ENCODE measurements at places on chromosomes 5 and 9.

GRCh38 chr5:95892784-95893354 lies 68.8 kb downstream of the ELL2 start:
- no peak for DNase-seq

DNA sequence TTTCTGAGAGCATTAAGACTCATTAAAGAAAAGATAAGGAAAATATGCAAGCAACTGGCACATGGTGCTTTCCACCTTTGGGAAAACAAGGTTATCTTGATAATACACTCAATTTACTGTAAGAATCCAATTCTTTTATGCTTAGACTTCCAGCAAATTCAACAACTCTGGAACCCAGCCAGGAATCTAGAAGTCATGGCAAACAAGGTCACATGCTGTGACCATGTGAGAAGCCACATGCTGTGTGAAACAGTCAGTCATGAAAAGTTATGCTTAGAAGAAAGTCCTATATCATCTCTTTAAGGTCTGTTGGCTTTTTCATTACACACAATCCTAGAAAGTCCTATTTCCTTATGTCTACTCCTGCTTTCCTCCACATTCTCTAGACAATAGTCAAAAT lies 581.8 kb upstream of the C9orf72 start:
- peak; percentile 15 for DNase-seq

GRCh38 chr9:18499980-18500379 lies 26.0 kb downstream of the ADAMTSL1 start:
- no peak for DNase-seq

- DNase-seq = no peak
These were observed 9.4 kb downstream of the FLT4 start for GRCh38 chr5:180639741-180640610.

- DNase-seq = no peak
These were observed 60.4 kb upstream of the RGMB start for GRCh38 chr5:98713027-98713426.

DNA sequence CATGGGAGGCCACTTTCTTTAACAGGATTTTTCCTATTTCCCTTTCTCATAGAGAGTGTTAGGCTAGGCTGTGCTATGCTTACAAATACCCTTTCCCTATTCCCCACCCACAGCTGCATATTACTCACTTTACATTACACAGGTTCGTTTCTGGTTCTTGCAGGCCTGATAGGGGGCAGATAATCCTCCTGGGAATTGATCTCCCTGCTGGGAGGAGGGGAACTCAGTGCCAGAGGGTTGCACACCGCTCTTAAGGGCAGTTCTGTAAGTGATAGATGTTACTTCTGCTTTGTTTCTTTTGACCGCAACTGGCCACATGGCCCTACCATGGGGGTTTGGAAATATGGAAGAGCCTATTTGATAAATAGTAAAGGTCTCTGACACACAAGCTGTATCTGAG lies 54.0 kb upstream of the NTRK2 start:
- no peak for DNase-seq

DNA sequence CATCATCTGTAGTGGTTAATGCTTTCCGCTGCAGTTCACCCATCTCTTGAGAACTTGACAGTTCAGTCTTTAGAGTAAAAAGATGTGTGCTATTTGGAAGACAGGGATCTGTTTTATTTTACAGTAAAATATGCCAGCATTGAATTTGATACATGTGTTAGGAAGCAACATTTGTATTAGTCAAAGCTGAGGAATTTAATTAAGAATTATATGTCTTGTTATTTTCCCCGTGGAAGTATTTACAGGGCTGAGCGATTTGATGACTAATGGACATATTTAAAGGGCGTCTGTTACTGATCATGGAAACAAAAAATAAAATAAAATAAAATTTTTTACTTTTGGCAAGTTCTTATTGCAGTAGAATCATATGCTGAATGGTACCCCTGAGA lies 101.3 kb downstream of the PAM start:
- no peak for DNase-seq

DNA sequence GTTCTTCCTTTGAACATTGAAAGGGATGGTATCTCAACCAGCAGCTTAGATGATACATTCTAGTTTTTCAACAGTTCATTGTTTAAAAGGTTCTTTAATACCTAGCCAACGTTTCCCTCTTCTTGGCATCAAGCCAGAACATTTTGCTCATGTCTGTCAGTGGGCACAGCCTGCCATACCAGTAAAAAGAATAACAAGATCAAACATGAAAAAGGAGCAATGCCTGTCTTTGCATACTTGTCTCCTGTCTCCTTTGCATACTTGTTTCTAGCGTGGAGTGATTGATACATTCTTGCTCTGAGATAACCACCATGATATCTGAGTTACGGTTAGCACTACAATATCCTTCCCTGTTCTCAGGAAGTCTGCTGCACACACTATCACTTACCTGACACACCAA lies 248.6 kb upstream of the DAPK1 start:
- no peak for DNase-seq

GRCh38 chr9:98805506-98806272 lies 1.8 kb upstream of the GALNT12 start:
- no peak for DNase-seq

DNA sequence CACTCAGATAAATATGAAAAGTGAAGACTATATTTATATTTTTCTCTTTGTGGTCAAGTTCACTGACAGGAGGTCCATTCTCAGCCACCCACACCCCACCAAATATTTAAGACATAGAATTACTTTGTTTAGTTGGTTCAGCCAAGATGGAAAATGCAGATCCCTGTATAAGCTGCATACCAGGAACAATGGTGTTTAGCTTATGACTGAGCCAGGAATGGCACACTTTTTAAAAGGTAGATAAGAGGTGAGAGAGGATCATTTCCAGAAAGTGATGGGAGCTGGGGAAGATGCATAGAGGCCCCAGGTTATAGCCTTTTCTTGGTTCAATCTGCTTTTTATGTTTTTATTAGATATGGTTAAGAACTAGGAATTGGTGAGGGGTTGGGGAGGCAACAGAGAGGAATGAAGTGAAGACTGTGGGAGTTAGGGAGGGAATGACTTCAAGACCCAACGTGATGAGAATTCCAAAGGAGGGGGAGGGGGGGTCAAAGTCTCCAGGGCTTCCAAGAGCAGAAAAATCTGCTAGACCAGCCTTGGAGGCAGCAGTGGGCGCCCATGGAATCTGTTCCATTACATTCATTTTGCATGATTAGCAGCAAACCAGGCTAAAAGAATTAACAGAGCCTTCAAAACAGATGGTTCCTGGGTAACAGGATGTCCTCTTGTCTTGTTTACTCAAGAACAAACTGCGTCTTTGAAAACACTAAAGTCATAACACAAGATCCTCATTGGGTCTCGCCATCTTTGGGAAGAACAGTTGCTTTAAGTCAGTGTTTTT lies 95.2 kb downstream of the FGF1 start:
- no peak for DNase-seq

GRCh38 chr9:93240891-93241334 lies 57.0 kb downstream of the WNK2 start:
- no peak for DNase-seq

DNA sequence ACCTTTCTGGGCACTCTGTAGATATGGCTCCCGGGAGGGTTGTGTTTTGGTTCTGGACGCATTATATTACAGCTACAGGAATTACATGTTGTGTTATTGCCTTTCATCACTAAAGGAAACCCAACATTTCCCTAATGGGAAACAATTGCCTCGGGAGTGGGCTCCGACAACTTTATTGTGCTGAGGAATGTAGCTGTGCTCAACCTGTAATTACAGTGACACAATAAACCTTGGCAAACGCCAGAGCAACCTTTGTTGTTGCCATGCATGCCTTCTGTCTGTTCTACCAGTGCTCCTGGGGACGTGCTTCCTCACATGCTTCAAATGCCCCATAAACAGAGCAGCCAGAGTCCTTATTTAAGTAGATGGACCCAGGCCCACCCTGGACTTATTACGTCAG lies 182.4 kb downstream of the DIRAS2 start:
- no peak for DNase-seq

GRCh38 chr5:61029456-61030162 lies 84.6 kb downstream of the NDUFAF2 start:
- no peak for DNase-seq

DNA sequence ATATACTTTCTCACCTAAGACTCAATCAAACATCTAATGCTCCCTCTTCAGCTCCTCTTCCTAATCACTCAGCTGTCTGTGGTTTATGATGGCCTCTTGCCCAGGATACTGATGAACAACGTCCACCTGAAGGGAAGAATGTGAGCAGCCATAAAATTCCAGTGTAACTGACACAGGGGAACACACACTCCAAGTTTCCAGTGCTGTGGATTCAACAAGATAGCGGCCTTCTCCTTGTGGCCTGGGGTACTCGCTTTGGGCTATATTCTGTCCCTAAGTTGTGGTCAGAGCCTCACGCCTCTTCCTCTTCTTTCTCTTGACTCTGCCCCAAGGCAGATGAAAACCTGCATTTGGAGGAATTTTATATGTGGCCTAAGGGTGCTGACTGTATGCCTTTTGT lies 11.7 kb downstream of the B4GALT1 start:
- no peak for DNase-seq

DNA sequence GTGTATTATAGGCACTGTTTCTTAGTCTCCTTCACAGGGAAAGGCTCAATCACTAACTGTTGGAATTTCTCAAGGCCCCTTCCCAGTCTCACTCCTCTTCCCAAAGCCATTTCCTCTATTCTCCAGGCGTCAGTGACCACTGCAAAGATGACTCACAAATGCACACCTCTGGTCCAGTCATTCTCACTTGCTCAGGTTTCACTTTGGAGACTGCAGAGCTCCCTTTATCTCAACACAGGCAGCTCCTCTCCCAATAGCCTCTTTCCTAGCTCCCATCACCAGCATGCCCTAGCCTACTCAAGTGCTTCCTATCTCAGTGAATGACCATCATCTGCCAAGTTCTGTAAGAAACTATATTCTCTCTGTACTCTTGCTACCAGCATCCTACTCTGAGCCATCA lies 323.6 kb downstream of the NTRK2 start:
- no peak for DNase-seq

DNA sequence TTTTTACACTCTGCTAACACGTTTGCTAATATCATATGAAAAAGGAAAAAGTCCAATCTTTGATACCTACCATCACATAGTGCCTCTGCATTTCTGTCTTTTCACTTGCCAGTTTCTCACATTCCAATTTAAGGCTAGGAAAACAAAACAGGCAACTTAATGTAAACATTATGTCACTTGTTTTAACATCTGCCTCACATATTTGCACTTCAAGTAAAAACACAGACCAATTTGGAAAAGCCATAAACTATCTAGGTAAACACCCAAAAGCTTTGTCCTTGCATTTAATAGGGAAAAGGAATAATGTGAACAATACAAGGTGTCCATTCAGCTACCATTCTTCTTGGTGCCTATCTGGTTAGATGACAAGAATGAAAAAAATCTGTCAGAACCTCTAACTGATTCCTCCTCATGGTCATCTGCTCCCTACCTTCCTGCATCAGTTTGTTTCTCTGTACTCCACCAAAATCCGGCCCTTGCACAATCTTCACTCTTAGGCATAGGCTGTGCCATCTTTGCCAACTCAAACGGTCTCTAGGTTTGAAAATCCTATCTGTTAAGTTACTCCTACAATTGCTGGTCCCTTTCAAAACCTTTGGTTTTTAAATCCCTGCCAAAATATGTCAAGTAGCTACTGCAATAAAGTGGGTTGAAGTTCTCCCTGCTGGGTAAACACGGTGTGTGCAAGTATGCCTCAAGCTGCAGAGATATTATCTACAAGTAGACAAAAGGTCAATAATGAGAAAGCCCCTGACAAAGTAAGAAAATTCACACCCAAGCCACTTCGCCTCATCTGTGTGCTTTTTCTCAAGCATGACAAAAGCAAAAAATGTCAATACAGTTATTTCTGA lies 3.4 kb downstream of the TLE1 start:
- DNase-seq = no peak

- no peak for DNase-seq
These were observed 63.8 kb downstream of the PAX5 start for GRCh38 chr9:36970007-36970888.

- no peak for DNase-seq
These were observed 20.3 kb upstream of the NINJ1 start for GRCh38 chr9:93154293-93154903.

DNA sequence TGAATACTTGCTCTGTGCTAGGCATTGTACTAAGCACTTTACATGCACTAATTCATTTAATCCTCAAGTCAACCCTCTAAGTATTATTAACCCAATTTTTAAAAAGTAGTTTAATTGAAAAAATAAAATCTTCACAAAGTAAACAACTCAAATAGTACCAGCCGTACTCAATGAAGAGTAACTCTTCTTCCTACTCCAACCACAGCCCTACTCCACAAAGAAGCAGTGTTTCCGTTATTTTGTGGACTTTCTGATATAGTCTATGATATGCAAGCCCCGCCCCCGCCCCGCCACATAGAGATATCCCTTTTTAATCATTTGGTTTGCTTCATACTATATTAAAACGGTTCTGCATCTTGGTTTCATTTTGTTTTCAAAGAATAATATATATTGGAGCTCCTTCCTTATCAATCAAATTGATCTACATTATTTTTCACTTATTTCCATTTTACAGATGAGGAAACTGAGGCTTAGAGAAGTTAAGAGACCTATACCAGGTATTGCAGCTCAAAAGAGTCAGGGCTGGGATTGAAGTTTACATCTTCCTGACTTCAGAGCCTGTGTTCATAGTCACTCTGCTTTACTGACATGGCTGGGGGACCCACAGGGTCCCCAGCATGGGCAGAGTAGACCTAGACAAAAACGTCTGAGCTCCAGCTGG lies 78.6 kb downstream of the PCDH1 start:
- no peak for DNase-seq

DNA sequence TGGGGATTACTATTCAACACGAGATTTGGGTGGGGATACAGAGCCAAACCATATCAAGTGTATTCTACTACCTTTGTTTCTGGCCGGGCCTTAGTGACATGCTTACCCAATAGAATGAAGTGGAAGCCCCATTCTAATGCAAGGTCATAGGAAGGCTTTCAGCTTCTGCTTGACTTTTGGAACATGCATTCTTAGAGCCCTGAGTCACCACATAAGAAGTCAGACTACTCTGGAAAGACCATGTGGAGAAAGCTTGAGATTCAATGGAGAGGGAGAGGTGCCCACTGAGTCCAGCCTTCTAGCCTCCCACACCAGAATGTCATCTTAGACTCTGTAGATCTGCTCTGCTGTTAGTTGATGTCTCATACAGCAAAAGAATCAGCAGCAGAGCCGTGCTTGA lies 155.7 kb upstream of the FBN2 start:
- DNase-seq = no peak

DNA sequence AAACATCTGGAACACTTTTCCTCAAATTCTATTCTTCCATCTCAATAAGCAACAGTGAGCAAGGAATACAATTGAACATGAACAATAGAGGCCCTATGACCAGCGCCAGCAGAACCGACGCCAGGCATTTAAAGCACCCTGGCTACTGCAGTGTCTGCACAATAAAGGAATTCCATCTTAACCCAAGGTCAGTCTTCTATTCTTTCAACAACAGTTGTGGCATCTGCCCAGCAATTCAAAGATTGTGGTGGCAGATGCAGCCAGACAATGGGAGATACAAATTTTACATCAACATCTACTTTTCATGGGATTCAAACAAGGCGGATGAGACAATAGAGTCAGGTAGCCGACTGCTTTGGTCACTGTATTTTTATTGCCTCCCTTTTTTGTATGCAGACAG lies 65.9 kb downstream of the ELL2 start:
- no peak for DNase-seq

All from renal cortex interstitium (tissue), 15 donors.